ENCODE measurements at places on chromosomes 1 and 21.
A peak's percentile ranks its signal among the peaks of the same experiment; 100 is the strongest.

GRCh38 chr1:87213135-87213515 is 115.6 kb upstream of the LMO4 start:
- no peak overlapping the region for H3K27ac ChIP-seq
- no peaks in the 10 kb centered on the region for H3K4me1 ChIP-seq
- DNase-seq, result no peak
- peaks cover 6% of the 10 kb centered on the region for H3K27me3 ChIP-seq
- no peak overlapping the region for H3K4me3 ChIP-seq
- H3K36me3 ChIP-seq, result no peaks in the 10 kb centered on the region

DNA sequence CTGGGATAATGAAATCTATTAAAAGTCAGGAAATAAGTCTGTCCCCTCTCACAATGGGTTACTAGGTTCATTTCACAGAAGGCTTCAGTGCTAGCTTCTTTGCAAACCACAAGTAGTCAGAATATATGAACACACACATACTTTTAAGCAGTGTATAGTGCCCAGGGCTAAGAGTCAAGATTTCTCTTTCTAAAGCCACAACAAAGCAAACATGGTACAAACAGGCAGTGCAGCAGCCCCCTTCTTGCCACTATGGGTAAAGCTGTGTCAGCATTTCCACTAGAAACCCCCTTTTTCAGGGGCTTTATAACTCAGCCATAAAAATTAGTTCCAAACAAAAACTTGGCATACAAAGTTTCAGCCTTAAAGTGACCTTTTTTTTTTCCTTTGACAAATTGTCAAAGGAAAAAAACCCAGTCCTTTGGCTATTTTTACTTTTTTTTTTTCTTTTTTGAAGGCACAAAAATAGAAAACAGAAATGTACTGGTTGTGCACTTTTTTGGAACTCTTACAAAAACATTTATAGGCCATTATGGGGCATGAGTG is 315.4 kb downstream of the LMO4 start:
- H3K36me3 ChIP-seq, result no peaks in the 10 kb centered on the region
- H3K4me1 ChIP-seq, result no peaks in the 10 kb centered on the region
- H3K4me3 ChIP-seq, result no peak overlapping the region
- DNase-seq, result no peak
- no peak overlapping the region for H3K27ac ChIP-seq
- H3K27me3 ChIP-seq, result no peaks in the 10 kb centered on the region

- no peak for DNase-seq
- no peaks in the 10 kb centered on the region for H3K27me3 ChIP-seq
- no peaks in the 10 kb centered on the region for H3K36me3 ChIP-seq
- no peaks in the 10 kb centered on the region for H3K4me1 ChIP-seq
These were observed 34.3 kb downstream of the AMY1C start for GRCh38 chr1:103783944-103784377.

GRCh38 chr1:3271866-3272265 is 182.6 kb upstream of the ARHGEF16 start:
- no peaks in the 10 kb centered on the region for H3K36me3 ChIP-seq
- no peak overlapping the region for H3K27ac ChIP-seq
- no peaks in the 10 kb centered on the region for H3K27me3 ChIP-seq
- no peak overlapping the region for H3K4me3 ChIP-seq

- H3K4me1 ChIP-seq, result no peaks in the 10 kb centered on the region
- no peaks in the 10 kb centered on the region for H3K36me3 ChIP-seq
- DNase-seq, result no peak
These were observed 57.0 kb downstream of the HSPG2 start for GRCh38 chr1:21879928-21880618.

- H3K27ac ChIP-seq, result no peak overlapping the region
- no peaks in the 10 kb centered on the region for H3K4me1 ChIP-seq
- peaks cover 21% of the 10 kb centered on the region for H3K36me3 ChIP-seq
- no peak overlapping the region for H3K4me3 ChIP-seq
These were observed 26.7 kb downstream of the RTCA start for GRCh38 chr1:100292711-100293110.

DNA sequence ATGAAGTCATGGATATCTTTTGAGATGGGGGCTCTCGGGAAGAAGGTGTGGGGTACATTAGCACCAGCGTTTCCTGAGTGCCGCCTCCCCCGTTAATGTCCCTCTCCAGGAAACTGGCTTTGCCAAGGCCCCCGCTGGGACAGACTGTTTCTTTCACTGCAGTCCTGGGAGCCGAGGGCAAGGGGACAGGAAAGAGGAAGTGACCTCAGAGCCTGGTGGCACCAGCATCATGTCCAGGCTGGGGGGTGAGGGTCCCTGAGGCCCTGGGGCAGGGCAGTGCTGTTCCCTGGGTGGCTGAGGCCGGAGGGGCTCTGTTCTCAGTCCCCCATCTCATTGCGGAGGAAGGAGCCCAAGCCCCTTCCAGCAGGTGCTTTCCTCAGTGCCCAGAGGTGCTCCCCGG is 5.8 kb downstream of the PFKL start:
- H3K4me1 ChIP-seq, result peaks cover 20% of the 10 kb centered on the region
- H3K27me3 ChIP-seq, result no peaks in the 10 kb centered on the region
- no peak overlapping the region for H3K4me3 ChIP-seq
- H3K36me3 ChIP-seq, result peaks cover 7% of the 10 kb centered on the region
- DNase-seq, result no peak

DNA sequence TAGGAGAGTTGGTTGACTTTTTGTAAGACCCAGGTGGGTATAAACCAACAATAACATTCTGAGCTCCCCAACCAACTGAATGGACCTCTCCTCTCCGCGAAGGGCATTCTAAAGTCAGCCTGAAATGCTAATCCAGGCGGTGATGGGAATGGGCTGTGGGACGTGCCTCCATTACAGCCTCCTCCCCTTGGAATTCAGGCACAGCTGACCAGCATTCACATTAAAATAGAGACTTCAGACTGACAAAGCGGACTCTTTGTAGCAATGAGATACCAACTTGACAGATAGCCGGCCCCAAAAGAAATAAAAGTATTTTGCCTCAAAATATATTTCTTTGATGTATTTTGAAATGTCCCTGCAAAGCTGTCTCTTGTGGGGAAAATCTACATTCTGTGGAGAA is 101.7 kb downstream of the KIF26B start:
- no peak overlapping the region for H3K4me3 ChIP-seq
- peaks cover 4% of the 10 kb centered on the region for H3K27me3 ChIP-seq
- no peaks in the 10 kb centered on the region for H3K36me3 ChIP-seq
- H3K4me1 ChIP-seq, result no peaks in the 10 kb centered on the region

DNA sequence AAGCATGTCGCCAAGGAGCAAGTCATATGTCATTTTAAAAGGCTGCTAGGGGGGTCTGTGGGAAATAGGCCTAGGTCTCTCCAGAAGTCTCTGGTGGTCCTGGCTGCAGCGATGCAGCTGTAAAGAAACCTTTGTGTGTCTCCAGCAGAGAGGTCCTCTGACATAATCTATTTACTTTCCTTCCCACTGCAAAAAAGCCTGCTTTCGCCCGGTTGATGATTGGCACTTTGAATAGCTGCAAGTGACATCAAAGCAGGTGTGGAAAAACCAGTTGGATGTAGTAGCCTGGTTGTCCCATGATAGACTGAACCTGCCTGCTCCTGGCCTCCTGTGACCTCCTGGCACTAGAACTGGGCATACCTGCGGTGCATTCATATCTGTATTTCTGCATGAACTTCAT is 13.8 kb downstream of the RASSF5 start:
- H3K36me3 ChIP-seq, result no peaks in the 10 kb centered on the region
- peaks cover 2% of the 10 kb centered on the region for H3K27me3 ChIP-seq
- peak overlapping the region; percentile 18 for H3K27ac ChIP-seq
- no peak overlapping the region for H3K4me3 ChIP-seq
- no peak for DNase-seq
- peaks cover 4% of the 10 kb centered on the region for H3K4me1 ChIP-seq

DNA sequence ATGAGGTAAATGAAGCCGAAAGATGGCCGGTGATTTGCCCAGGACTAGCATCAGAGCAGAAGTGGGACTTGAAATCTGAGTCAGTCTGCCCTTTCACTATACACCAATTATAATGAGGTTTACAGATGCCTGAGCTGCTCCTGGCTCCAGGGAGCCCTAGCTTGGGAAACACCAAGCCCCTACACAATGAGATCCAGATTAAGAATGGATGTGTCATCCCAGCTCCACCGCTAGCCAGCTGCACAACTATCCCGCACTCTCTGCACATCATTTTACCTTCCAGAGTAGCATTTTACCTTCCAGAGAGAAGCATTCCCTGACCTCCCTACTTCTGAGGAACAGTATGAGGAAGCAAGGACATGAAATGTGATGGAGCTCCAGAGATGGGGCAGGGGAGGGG is 27.0 kb downstream of the SERTAD4 start:
- no peaks in the 10 kb centered on the region for H3K36me3 ChIP-seq
- no peak overlapping the region for H3K4me3 ChIP-seq

- peaks cover 18% of the 10 kb centered on the region for H3K36me3 ChIP-seq
- no peak overlapping the region for H3K4me3 ChIP-seq
- DNase-seq, result no peak
- no peaks in the 10 kb centered on the region for H3K4me1 ChIP-seq
These were observed 6.2 kb upstream of the BMP8A start for GRCh38 chr1:39485046-39485803.

- H3K4me1 ChIP-seq, result peaks cover 5% of the 10 kb centered on the region
- H3K36me3 ChIP-seq, result peaks cover 14% of the 10 kb centered on the region
- H3K27me3 ChIP-seq, result no peaks in the 10 kb centered on the region
- DNase-seq, result no peak
These were observed 10.7 kb downstream of the HMGN2 start for GRCh38 chr1:26482921-26483320.

GRCh38 chr1:47325528-47325927 is 8.1 kb upstream of the CMPK1 start:
- peaks cover 1% of the 10 kb centered on the region for H3K4me1 ChIP-seq
- no peaks in the 10 kb centered on the region for H3K36me3 ChIP-seq
- no peak overlapping the region for H3K4me3 ChIP-seq
- DNase-seq, result no peak
- no peaks in the 10 kb centered on the region for H3K27me3 ChIP-seq

GRCh38 chr1:151156515-151156819 is at the start of gene TNFAIP8L2:
Gene TNFAIP8L2 (plus strand): TSS chr1:151156649. CDS start chr1:151158698, 2,049 bp downstream.
- H3K36me3 ChIP-seq, result peaks cover 25% of the 10 kb centered on the region
- H3K4me1 ChIP-seq, result peaks cover 44% of the 10 kb centered on the region
- peak within 1 kb of the TSS; percentile 95 for H3K27ac ChIP-seq

DNA sequence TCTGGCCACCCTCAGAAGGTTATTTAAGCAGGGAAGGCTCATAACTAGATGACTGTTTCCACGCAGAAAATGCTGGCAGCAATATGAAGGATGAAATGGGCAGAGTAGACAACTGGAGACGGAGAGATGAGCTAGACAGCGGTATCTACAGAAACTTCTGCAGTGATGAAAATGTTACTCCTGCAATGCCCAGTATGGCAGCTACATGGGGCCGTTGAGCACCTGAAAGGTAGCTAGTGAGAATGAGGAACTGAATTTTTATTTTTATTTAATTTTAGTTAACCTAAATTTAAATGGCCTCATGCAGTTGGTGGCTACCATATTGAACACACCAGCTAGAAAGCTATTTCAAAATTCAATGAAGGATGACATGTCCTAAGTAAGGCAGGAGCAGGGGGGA is 27.3 kb downstream of the SIPA1L2 start:
- H3K27ac ChIP-seq, result no peak overlapping the region
- no peak for DNase-seq
- no peaks in the 10 kb centered on the region for H3K27me3 ChIP-seq
- H3K4me1 ChIP-seq, result peaks cover 23% of the 10 kb centered on the region
- H3K36me3 ChIP-seq, result no peaks in the 10 kb centered on the region

GRCh38 chr1:97207868-97208267 is 486.3 kb downstream of the PTBP2 start:
- no peak overlapping the region for H3K4me3 ChIP-seq
- no peaks in the 10 kb centered on the region for H3K27me3 ChIP-seq
- no peaks in the 10 kb centered on the region for H3K4me1 ChIP-seq
- no peaks in the 10 kb centered on the region for H3K36me3 ChIP-seq
- no peak overlapping the region for H3K27ac ChIP-seq
- DNase-seq, result no peak

DNA sequence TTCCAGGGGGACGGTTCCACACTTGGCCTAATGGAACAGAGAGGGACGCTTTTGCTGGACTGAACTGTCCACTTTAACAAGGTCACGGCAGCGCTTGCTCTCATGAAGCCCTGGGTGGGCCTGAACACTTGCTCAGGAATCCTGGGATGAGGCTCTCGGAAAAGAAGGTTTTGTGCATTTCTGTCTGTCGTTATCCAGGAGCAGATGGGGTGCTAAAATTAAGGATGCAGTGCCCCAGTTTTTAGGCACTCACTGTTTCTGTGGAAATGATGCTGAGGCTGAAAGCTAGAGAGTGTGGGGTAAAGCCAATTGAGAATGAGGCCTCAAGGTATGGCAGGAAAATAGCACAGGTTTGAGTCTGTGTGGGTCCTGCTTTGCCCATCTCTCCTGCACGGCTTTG is 111.0 kb downstream of the DAB1 start:
- DNase-seq, result no peak
- no peaks in the 10 kb centered on the region for H3K36me3 ChIP-seq
- H3K4me3 ChIP-seq, result no peak overlapping the region
- no peaks in the 10 kb centered on the region for H3K27me3 ChIP-seq
- no peaks in the 10 kb centered on the region for H3K4me1 ChIP-seq

GRCh38 chr1:110242731-110243130 is 32.6 kb downstream of the KCNC4 start:
- DNase-seq, result no peak
- H3K27ac ChIP-seq, result no peak overlapping the region
- H3K36me3 ChIP-seq, result peaks cover 1% of the 10 kb centered on the region
- H3K4me1 ChIP-seq, result peaks cover 3% of the 10 kb centered on the region

DNA sequence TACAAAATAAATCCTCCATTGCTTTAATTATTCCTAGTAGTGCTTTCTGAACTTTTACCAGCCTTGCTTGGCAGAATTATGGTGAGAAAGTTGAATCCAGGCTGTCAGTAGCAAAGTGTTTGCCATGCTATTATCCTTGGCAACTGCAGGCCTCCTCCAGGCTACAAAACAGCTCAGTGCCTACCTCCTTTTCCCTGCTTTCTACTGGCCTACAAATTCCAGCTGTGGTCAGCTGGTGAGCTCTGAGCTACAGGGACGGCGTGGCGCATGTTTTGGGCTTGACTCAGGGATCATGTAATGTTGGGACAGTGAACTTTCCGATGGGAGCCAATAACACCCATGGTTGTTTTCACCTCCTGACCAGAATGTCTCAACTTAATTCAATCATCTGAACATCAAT is 456.1 kb upstream of the ADAMTS5 start:
- H3K36me3 ChIP-seq, result no peaks in the 10 kb centered on the region
- DNase-seq, result no peak
- no peak overlapping the region for H3K4me3 ChIP-seq
- H3K27me3 ChIP-seq, result no peaks in the 10 kb centered on the region

DNA sequence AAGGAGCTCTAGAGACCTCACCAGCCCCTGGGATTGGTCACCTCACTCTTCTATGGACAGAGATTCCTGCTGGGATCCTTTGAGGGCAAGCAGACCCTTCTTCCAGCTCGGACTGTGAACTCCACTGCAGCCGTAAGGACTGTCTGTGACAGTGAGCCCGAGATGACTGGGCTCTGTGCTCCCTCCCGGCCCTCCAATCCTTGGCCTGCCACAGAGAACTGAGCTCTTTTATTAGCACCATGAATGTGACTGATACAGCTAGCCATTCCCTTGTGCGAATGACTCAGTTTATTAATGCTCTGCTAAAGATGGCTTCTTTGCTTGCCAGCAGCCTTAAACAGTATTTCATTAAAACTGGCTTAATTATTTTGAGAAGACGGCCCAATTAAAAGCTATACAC is 194.6 kb upstream of the LMO4 start:
- no peak for DNase-seq
- no peak overlapping the region for H3K27ac ChIP-seq
- H3K27me3 ChIP-seq, result peaks cover 27% of the 10 kb centered on the region
- H3K36me3 ChIP-seq, result no peaks in the 10 kb centered on the region

GRCh38 chr1:47209091-47209490 is 19.3 kb upstream of the PDZK1IP1 start:
- DNase-seq, result no peak
- H3K4me3 ChIP-seq, result no peak overlapping the region
- no peak overlapping the region for H3K27ac ChIP-seq
- peaks cover 8% of the 10 kb centered on the region for H3K27me3 ChIP-seq
- no peaks in the 10 kb centered on the region for H3K36me3 ChIP-seq
- peaks cover 2% of the 10 kb centered on the region for H3K4me1 ChIP-seq

GRCh38 chr1:231068762-231069161 is 28.7 kb upstream of the FAM89A start:
- no peak for DNase-seq
- no peak overlapping the region for H3K4me3 ChIP-seq
- H3K27me3 ChIP-seq, result peaks cover 5% of the 10 kb centered on the region
